MG63 (cell line): ENCODE measurements at places on chromosomes 7 and 10.

DNA sequence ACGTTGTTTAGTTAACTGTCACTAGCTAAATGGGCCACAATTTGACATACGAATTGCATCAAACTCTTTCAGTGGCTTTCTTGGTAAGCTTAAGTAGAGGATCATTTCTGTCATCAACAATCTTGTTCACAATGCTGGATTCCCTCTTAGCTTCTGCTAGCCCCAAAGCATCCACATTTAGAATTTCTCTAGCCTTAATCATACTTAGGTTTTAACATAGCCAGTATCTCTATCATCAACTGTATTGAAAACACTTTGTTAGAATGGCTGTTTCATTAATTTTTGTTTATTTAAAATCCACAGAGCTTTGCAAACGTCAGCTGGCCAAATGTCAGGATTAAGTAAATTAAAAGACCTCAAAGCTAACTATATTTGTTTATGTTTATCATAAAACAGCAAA lies 41.1 kb downstream of the ABRAXAS2 start:
- no peak for DNase-seq

GRCh38 chr7:68276725-68277124 lies 1280.1 kb downstream of the TYW1 start:
- no peak for DNase-seq

GRCh38 chr7:22008087-22008486 lies 62.4 kb upstream of the CDCA7L start:
- no peak for DNase-seq

GRCh38 chr10:121804460-121804859 lies 123.4 kb downstream of the ATE1 start:
- DNase-seq: peak; percentile 68

- DNase-seq: peak; percentile 63
Observed at GRCh38 chr7:95472581-95473161, 13.1 kb upstream of the ASB4 start.

GRCh38 chr7:2379821-2380450 lies 23.5 kb upstream of the CHST12 start:
- no peak for DNase-seq

DNA sequence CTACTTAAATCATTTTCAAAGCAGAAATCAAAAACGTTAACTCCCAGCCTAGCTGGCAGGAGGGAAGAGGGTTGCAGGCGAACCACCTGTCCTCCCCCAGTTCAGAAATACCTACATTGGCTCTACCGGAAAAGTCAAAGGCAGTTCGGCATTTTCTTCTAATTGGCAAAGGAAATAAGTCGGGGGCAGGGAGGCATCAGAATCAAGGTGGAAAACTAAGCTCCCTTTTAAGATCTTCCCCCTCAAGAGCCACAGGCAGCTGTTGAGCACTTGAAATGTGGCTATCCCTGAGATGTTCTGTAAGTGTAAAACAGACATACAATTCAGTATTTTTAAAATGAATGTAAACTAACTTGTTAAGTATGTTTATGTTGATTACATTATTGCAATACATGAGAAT lies 957 bp upstream of the ELMO1 start:
- no peak for DNase-seq

DNA sequence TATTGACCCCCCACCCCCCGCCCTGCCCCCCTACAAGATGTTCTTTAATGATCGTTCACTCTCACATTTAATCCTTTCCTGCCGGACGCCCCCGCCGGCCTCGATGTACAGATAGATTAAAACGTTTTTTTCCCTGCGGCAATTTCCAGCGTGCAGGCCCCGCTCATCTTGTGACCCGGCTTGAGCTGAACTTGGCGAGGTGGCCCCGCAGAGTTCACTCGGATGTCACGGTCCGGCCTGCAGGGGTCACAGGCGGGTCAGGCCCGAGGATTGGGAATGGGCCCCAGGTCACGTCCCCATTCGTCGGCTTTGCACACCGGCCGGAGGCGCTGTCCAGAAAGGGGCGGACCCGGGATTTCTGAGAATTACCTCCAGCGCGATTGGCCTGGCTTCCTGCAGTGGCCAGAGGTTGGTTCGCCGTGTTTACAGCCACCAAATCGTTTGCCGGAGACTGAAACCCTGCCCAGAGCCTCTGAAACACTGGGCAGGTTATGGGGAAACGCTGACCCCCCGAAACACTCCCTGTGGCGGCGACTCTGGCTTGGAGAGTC lies 1.9 kb upstream of the CYP26A1 start:
- DNase-seq: no peak

GRCh38 chr7:3080106-3080505 lies 36.4 kb upstream of the CARD11 start:
- no peak for DNase-seq

DNA sequence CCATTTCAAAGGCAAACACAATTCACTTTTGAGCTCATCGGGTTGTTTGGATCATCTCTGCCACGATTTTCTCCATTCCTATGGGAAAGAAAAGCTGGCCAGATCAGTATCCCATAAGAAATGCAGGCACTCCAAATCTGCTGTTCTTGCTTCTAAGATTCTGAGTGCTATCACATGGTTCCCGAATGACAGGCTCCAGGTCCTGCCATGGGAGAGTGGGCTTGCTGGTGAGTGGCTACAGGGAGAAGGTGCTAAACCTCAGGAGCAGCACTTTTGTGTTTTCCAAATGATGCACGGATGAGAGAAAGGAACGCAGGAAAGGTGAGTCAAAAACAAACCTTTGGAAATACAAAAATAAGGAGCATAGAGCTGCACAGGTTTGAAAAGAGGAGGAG lies 32.1 kb downstream of the MTURN start:
- no peak for DNase-seq

- no peak for DNase-seq
Observed at GRCh38 chr7:7516662-7517061, 19.0 kb downstream of the COL28A1 start.

GRCh38 chr10:78417425-78418370 lies 384.0 kb downstream of the RPS24 start:
- no peak for DNase-seq

- DNase-seq: no peak
Observed at GRCh38 chr10:48214716-48215485, 59.6 kb downstream of the FRMPD2 start.
